H7 (cell line): ENCODE measurements at places on chromosomes 6 and 20.
A peak's percentile ranks its signal among the peaks of the same experiment; 100 is the strongest.

DNA sequence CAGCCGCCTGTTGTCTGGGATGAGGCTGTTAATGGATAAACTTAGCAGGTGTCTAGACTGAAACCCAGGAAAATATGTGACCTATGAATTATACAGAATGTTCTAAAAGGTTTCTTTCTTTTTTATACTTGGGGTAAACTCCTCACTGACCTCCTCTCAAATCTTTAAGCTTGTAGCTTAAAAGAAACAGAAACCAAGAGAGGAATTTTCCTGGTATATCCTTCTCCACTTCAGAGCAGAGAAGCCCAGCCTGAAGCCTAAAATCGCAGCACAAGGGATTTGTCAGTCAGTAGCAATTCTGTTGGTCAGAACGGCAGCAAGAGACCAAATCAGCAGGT is 99.4 kb upstream of the RIPOR2 start:
- no peak for DNase-seq

- DNase-seq: peak; percentile 85
These were observed 1.2 kb upstream of the RBM38 start for GRCh38 chr20:57389695-57390603.

- no peak for DNase-seq
These were observed 59.3 kb upstream of the MYL9 start for GRCh38 chr20:36482044-36482473.

DNA sequence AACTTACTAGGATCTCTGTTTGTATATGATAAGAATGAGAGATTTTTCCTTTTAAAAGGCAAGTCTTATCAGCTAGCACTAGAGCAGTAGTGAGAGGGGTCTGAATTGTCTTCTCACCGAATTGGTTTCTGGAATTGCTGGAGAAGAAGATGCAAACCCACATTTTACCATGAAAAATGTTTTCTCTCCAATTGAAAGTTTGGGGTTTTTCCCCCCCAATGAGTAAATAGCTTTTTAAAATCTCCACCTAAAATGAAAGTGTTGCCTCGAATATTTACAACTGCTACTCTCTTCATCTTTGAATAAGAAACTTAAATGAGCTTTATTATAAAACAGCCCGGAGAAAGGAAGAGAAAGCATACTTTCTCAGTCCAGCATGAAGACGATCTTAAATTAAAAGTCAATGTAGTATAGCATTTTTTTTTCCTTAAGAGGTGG is 1.8 kb downstream of the TCF21 start:
- peak; percentile 13 for DNase-seq

DNA sequence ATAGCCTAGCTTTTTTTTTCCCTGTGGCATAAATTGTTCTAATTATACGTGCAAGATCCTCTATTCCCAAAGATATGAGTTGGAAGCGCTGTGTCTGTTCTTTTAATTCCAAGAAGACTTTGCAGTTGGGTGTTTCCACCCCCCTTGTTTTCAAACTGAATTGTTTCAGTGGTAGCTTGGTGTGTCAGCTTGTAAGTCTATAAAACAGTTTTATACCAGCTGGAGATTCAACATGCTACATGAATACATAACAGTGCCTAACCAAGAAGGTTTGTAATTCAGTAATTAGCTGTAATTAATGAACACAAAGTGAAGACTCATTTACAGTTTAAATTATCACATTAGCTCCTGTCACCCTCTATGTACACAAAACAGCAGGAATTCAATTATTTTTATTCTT is 154.0 kb downstream of the ZNF217 start:
- DNase-seq: no peak

DNA sequence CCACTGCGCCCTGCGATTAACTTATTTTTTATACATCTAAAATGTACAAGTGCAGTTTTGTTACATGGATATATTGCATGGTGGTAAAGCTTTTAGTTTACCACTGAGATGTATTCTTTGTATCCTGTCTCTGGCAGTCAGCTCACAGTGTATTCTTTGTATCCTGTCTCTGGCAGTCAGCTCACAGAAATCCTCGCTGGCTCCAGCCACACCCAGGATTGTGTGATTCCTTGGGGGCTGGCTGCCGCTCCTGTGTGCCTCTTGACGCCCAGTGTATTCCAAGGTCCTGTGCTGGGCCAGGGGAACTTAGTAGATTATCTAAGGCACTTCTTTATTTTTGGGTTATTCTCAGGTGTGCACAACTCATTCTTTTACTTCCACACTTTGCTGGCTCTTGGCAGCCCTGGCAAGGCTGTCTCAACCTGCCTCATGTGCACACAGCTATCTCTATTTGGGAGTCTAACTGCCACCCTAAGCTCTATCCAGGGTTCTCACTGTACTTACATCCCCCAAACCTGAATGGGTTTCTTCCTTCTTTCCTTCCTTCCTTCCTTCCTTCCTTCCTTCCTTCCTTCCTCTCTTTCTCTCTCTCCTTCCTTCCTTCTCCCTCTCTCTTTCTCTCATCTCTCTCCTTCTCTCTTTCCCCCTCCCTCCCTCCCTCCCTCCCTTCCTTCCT is 12.4 kb upstream of the RNF24 start:
- no peak for DNase-seq

GRCh38 chr6:101458336-101458735 is 64.8 kb downstream of the GRIK2 start:
- DNase-seq: no peak

GRCh38 chr6:113858480-113859348 is 1.6 kb downstream of the MARCKS start:
- DNase-seq: peak; percentile 97

DNA sequence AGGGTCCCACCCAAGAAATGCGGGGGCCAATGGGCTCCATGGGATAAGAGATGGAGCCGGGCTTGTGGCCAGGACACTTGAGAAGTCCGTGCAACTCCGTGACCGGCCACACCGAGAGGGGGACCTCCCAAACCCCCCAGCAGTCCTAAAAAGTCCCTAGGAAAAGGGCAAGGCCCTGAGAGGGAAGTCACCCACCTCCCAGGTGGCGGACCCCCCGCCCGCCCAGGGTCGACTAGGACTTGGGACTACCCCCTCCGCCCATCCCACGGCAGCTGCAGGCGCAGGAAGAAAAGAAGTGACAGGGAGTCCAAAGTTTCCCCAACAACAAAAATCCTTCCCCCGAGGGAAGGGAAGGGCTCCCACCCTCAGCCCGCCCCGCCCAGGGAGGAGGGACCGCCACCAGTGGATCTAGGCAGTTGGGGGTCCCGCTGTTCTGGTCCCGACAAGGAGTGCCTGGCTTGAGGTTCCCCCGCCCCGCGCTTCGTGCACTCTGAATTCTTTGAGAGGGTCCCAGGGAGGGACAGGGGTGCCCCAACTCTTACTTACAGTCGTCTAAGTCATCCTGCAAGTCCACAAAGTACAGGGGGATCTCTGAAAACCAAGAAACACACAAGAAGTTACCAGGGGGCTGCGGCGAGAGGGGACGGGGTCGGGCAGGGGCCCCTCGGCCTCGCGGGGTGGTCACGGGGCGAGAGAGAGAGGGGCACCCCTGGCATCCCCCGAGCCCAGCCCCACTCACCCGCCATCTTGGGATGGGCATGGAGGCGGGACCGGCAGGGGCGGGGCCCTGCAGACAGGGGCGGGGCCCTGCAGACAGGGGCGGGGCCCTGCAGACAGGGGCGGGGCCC is 611 bp upstream of the RAB22A start:
- DNase-seq: peak; percentile 95

DNA sequence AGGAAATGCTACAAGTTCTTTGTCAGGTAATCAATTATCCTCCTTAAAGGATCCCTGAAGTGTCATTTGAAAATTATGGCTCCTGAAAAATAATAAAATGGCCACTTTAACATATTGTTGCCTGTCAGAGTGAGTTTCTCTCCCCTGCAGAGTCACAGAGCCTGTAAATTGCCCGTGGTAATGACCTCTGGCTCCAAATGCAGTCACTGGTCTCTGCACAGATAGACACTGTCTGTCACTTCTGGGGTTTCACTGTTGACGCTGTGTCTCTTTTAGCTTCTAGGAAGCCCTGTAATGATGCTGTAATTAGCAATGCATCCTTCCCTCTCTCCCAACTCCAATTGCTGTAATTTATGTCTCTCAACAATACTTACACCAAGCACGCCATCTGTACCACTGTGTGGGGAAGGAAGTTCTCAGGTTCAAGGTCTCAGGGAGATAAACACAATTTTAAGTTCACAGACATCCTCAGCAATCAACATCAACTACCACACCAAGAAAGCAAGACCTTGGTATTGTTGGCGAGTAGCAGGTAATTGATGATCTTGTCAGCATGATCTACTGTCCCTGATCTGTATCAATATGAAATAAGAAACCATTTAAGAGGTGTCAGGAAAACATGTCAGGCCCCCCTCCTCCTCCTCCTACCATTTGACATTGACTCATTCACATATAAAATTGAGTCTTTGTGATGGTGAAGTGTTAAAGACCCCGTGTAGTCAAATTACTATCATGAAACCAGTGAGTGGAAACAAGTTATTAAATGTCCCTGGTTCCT is 91.2 kb upstream of the SULF2 start:
- DNase-seq: no peak

DNA sequence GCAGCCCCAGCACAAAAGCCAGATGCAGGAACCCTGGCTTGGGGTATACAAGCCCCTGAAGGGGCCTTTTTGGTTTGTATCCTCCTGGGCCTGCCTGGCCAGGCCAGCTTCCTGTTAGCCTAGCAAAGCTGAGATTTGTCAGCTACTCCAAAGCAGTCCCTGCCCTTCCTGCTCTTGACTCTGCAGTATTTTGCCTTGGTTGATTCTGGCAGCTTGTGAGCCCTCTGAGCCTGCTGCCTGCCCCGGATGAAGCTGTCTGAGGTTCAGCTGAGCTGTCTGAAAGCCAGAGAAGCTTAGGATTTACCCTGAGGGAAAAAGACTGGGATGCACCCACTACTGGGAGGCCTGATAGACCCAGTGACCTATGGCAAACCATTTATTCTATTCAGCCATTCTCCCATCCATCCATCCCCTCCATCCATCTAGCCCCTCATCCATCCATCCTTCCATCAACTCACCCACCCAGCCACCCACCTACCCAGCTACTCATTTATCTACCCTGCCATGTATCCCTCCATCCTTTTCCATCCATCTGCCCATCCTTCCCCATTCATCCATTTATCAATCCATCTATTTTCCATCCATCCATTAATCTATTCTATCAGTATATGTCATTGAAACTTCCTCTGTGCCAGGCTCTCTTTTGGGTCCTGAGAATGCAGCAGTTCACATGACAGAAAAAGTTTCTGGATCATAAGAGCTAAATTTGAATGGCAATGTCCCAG is 307.5 kb downstream of the DHX35 start:
- no peak for DNase-seq

DNA sequence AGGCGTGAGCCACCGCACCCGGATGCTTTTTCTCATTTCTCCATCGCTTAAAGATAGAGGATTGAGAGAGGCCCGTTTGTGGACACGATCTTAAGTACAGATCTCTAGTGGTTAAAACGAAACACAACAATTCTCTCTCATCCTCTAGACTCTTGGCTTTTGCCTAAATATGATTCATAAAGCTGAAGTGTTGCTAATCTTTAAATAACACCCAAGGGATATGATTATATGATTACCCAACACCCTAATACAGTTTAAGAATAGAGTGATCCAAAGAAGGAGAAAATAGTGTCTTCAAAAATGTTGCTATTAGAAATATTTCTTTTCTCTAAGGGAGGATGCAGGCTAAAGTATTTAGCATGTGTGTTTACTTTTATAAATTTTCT is 50.4 kb downstream of the MTHFD1L start:
- no peak for DNase-seq

- DNase-seq: no peak
These were observed 82.2 kb upstream of the OPRM1 start for GRCh38 chr6:153956808-153957207.

GRCh38 chr20:24735263-24735662 is 213.8 kb upstream of the CST7 start:
- DNase-seq: peak; percentile 51

DNA sequence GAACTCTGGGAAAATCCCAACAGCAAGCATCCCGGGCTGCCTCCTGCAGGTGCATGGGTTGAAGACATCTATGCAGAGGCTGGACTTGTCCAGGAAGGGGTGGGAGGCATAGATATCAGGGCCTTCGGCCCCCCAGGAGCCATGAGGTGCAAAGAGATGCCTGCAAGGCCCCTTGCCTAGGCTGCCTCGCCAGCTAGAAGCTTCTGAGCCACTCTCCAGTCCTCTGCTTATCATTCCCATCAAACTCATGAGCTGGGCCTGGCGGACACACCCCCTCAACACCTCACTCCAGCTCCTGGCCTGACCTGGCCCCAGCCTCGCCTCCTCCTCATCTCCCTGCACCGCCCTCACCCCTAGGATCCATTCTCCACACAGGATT is 152.4 kb upstream of the PTPN1 start:
- DNase-seq: no peak

DNA sequence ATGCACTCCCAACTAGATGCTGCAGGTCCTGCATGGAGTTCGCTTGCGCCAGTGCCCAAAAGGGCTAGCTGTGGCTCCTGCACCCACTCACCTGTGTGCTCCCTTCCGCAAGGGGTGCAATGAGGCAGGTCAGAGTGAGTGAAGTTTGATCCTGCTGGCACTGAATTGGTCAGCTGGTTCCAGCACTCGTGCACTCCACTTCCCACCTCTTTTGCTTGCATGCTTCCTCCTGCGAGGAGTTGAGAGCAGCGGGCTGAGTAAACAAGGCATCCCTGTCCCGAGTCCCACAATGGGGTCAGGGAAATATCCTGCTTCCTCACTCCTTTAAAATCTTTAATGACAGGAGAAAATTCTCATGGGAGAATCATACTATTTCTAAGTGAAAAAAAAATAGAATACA is 86.2 kb downstream of the LCA5 start:
- DNase-seq: no peak

GRCh38 chr6:93124006-93124632 is 295.2 kb downstream of the EPHA7 start:
- no peak for DNase-seq

DNA sequence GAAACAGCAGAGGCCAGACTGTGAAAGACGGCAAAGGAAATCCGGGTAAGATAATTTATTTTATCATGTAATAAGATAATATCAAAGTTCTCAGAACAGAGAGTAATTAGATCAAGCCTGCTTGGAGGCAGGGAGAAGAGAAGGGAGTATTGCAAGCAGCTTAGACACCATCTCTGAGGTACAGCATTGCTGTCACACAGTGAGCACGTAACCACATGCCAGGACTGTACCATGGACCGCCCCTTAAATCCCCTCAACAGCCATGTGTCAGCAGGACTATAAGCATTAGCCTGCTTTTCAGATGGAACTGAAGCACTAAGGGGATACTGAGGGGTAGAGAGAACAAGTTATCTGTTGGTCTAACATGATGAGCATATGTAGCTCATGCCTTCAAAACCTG is 141.5 kb downstream of the C6orf118 start:
- DNase-seq: no peak
